ENCODE measurements at places on chromosomes 1 and 21.

DNA sequence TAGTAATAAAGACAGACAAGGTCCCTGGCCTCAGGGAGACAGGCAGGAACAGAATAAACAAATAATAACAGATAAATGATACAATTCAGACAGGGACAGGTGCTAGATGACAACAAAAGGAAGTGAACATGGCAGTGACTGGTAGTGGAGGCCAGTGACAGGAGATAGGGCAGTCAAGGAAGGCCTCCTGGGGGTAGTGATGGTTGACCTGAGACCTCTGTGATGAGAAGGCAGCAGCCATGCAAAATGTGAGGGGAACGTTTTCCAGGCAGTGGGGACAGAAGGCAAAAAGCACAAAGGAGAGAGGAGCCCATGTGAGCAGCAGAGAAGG lies 18.5 kb downstream of the OPTC start:
- no peak for DNase-seq

GRCh38 chr21:19236209-19236608 lies 832.6 kb upstream of the TMPRSS15 start:
- DNase-seq = no peak

DNA sequence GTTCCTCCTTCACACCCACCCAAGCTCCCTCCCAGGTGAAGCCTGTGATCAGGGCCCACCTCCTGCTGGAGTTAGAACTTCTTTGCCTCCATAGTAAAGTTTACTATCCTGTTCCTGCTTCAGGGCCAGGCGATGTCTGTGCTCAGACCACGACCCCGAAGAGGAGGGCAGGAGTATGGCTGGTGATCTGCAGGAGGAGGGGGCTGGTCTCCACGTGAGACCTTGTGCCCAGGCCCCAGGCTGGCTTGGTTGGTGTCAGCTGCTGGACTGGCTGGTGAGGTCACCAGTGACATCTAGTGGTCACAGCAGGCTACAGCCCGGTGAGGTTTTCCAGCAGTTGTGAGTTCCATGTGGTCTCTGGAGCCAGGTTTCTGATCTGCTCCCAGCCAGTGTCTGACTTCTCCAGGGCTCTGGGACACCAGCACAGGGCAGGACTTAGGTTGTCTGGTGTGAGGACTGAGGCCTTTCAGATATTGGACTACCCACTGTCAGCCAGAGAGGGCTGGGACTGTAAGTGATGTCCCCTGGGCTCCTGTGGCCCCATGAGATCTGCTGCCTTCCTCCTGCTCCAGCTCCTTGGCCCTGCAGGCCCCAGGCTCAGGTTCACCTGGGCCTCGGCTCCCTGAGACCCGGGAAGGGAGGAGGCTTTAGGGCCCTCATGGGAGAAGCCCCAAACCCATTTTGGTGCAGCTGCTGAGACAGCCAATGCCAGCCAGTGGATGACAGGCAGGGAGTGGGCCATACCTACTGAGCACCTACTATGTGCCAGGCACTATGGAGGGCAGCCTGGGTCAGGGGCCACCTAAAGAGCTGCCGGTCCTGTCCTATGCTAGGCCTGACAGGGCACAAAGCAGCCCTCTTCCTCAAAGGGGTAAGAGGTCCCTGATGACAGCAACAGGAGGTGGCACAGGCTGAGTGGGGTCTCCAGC lies 6.0 kb upstream of the UBL4B start:
- peak; percentile 53 for DNase-seq

GRCh38 chr1:86503406-86504136 lies 34.8 kb downstream of the CLCA1 start:
- DNase-seq = peak; percentile 38

DNA sequence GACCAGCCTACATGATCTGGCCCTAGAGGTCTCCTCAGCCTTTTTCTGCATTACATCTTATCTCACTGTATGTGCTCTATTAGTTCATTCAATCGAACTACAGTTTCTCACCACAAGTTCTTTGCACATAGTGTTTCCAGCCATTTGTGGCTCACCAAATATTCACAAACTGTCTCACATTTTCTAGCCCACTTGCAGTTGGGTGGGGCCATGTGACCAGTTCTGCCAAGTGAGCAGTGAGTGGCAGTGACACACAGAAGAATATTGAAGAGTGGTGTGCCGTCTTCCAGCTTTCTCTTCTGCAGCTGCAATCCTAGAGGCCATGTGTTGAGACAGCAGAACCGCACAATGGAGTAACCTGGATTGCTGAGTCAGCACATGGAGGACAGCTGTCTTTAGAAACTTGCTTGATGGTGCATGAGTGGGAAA lies 103.2 kb upstream of the ZNF644 start:
- no peak for DNase-seq

- no peak for DNase-seq
Measured at GRCh38 chr1:58094221-58094620, 452.3 kb downstream of the OMA1 start.

GRCh38 chr1:13945856-13946255 lies 245.9 kb downstream of the PRDM2 start:
- DNase-seq = no peak
